Ovary (tissue), 10 donors: ENCODE measurements at places on chromosomes 16 and 17.

- no peak for DNase-seq
These were observed 476.9 kb upstream of the CDH5 start for GRCh38 chr16:65889533-65889966.

GRCh38 chr17:39929646-39930407, 2.3 kb downstream of the LRRC3C start:
- no peak for DNase-seq

GRCh38 chr16:84673203-84673535, 24.9 kb downstream of the KLHL36 start:
- DNase-seq, result no peak

- DNase-seq, result no peak
These were observed 13.1 kb downstream of the HOXB4 start for GRCh38 chr17:48565022-48565554.

- DNase-seq, result no peak
These were observed 2.0 kb downstream of the GH1 start for GRCh38 chr17:63916566-63917185.

DNA sequence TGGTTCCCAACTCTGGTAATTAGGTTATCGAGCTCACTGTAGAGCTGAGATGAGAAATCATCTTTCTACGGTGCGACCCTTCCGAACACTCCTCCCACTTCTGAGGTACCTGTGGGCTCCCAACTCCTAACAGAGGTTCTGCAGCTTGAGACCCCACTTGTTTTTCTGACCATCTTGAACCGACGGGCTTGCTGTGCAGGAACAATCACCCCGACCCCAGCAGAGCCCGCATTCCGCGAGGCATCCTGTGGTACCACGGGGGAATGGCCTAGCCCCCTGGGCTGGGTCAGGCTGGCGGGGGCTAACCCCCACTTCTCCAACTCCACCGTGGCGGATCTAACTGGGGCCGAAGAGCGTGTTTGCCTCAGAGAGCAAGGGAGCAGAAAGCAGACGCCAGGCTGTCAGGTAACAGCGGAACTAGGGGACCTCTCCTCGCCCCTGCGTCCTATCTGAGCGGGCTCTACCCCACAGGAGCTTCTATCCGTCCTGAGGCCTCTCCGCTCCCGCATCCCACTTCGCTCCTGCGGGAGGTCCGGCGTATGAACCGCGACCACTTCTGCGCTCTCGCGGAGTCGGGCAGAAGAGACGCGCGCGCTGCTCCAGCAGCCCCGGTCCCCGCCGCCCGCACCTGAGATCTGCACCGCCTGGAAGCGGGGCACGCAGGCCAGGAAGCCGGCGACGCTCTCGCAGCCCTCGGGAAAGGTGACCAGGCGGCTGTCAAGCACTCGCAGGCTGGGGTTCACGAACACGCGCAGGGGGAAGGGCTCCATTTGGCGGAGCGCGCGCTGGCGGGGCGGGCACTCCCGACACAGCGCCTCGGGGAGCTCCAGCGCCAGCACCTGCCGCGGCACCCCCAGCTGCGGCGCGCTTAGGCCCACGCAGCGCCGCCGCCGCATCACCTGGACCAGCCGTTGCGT, 761 bp downstream of the PDF start:
- peak; percentile 39 for DNase-seq

- no peak for DNase-seq
These were observed 13.3 kb upstream of the HOXB2 start for GRCh38 chr17:48558057-48558830.
